ENCODE measurements at places on chromosomes 6 and 20.
A peak's percentile ranks its signal among the peaks of the same experiment; 100 is the strongest.

- DNase-seq = no peak
Observed at GRCh38 chr20:32474717-32474966, 110.5 kb downstream of the NOL4L start.

DNA sequence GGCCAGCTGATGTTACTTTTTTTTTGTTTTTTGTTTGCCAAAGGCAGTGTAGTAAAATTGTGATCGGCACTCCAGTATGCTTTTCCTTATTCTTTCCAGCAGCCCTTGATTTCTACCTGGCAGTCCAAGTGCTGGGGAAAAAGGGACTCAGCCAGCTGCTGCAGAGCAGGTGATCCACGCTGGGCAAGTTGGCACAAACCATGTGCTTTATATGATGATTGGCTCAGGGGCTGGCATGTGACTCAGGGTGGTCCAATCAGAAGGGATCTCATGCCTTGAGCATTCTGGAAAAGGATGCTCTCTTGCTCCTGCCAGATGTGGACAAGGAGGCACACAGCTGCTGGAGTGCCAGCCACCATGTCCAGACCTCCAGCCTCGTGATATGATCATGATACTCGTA lies 54.5 kb downstream of the SULF2 start:
- no peak for DNase-seq

GRCh38 chr6:170404036-170404435 lies 97.5 kb downstream of the FAM120B start:
- no peak for DNase-seq

DNA sequence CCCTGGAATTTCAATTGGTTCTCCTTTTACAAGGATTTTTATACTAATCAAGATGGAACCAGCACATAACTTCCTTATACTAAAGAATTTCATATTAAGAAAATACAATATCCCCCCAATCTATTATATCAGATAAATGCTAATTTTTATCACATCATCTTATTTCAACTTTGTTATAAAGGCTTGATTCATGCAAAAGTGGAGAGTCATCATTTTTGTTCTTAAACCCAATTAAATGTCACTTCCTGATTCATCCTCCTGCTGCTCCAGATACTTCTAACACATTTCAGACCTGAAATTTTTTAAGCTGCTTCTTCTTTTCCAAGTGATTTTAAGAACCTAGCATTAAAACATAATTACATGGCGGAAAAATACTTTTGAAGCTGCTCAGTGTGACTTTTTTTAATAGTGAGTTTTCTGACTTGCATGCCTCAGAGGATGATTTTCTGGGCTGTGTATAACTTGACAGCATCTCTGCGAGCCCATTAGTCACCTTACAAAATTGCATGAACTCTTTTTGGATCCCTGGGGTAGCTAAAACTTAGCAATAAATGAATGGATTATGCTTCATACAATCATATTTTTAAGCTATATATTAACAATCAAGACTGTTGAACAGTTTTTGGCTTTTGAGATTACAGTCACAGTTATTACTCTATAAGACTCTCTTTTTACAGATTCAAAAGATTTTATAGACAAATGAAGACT lies 134.1 kb downstream of the ELOVL4 start:
- DNase-seq = no peak

DNA sequence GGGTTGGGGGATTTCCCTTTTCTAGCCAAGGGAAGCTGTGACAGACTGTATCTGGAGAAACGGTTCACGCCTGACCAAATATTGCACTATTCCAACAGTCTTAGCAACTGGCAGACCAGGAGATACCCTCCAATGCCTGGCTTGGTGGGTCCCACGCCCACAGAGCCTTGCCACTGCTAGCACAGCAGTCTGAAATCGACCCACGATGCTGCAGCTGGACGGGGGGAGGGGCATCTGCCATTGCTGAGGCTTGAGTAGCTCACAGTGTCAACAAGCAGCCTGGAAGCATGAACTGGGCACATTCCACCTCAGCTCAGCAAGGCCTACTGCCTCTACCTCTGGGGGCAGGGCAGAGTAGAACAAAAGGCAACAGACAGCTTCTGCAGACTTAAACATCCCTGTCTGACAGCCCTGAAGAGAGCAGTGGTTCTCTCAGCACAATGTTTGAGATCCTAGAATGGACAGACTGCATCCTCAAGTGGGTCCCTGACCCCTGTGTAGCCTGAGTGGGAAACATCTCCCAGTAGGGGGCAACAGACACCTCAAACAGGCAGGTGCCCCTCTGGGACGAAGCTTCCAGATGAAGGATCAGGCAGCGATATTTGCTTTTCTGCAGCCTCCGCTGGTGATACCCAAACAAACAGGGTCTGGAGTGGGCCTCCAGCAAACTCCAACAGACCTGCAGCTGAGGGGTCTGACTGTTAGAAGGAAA lies 89.9 kb upstream of the ECI2 start:
- DNase-seq = no peak

GRCh38 chr6:165920896-165921671 lies 246.6 kb downstream of the TBXT start:
- DNase-seq = no peak

DNA sequence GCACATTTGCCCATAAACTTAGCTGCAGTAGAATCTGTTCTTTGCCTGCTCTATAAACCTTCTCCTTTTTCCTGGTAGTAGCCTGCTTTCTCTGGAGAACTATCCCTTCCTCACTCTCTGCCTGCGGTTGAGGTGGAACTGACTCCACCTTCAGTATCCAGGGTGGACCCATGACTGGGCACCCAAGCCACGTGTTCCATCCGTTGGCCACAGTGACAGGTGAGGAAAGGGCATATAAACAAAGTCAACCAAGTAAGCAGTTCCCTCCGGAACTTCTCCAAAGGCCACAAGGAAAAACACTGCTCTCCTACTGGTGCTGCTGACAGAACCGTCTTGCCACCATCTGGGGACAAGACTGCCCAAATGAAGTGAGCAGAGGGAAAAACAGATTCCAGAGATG lies 218.8 kb downstream of the TFAP2A start:
- DNase-seq = no peak

DNA sequence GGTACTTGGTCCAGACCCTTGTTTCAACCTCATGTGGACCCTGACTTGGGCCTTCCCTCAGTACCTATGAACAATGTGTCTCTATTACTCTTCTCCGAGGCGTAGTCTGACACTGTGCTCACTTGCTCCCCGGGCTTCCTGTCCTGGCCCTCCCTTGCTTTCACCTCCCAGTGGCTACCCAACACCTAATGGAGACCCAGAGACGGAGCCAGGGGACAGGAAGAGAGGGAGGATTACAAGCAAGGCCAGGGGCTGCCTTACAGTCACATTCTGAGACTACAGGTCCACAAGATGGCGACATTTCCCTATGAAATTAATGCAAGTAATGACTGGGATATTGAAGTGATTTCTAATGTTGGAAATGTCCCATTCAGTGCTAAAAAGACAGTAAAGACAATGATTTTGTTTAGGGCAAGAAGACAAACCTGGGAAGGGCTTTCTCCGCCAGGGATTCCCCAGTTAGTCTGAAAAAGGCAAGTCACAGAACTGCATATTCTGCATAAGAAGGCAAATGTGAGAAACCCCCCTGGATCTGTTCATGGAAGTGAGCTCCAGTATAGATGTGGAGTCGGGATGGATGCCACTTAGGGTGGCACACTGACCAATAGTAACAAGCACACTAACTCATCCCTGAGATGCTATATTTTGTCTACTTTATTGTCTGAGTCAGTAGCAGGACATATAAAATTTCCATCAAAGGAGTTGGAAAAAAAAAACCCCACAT lies 44.0 kb upstream of the ZBTB24 start:
- DNase-seq = peak; percentile 32

- no peak for DNase-seq
Observed at GRCh38 chr20:47701612-47702011, 83.7 kb downstream of the SULF2 start.

GRCh38 chr20:32365564-32365963 lies 7.4 kb downstream of the ASXL1 start:
- no peak for DNase-seq

- no peak for DNase-seq
Observed at GRCh38 chr6:89818977-89819335, 638 bp downstream of the MDN1 start.

DNA sequence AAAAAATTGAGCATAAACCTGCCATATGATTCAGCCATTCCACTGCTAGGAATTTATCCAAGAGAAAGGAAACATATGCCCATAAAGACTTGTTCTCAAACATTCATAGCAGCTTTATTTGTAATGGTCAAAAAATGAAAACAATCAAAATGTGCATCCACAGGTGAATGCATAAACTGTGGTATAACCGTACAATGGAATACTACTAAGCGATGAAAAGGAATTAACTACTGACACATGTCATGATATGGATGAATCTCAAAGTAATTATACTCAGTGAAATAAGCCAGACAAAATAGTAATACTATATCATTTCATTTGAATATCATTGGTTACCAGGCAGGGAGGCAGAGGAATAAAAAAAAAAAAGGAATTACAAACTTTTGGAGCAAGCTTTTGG lies 25.8 kb upstream of the BRPF3 start:
- no peak for DNase-seq

GRCh38 chr6:73043446-73043845 lies 181.8 kb downstream of the KHDC1L start:
- DNase-seq = no peak

- no peak for DNase-seq
Observed at GRCh38 chr6:34223381-34223955, 13.2 kb upstream of the HMGA1 start.

DNA sequence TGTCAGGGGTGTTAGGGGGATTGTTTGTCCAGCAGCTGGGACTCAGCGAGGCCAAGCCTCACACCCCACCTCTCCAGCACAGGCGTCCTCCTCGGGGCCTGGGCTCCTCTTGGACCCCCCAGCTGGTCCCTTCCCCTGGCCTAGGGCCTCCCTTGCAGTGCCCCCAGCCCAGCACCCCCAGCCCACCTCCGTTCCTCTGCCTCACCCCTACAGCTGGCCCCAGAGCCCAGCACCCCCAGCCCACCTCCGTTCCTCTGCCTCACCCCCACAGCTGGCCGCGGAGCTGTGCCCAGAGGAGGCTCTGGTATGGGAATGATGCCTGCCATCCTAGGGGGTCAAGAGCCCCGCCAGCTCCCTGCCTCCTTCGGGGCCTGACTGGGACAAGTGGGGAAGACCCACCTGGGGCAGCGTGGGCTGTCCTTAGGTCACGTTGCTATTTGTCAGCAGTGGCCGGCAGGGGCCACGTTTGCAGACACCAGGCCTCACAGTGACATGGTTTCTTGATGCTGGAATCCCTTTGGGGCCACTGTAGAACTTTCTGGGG lies 7.9 kb upstream of the COL20A1 start:
- no peak for DNase-seq

DNA sequence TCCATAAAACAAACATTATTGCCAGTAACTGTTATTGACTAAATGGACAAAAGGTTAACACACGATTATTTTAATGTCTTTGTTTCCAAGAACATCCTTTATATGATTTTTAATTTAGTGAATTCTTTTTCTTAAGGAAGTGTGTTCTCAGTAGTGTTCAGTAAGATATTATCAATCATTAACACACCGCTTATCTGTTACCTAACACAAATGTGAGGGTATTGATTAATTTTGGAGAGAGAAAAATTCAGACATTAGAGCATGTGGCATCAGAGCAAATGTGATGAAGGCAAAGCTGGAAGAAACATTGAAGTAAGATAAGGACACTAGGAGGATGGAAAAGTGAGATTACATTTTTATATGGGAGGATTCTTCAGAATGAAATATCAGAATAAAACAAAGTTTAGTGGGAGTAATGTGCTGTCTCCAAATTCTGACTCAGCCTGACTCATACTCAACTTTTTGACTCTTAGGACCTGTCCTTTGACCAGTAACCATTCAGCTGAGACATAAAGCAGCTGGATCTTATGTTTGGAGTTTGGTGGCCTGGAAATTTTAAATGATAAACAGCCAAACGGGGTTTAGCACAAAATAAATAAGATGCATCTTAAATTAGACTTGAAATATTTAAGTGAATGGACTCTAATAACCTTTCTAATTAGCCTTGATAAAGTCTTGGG lies 348.6 kb downstream of the CD109 start:
- DNase-seq = no peak

- no peak for DNase-seq
Observed at GRCh38 chr20:60057866-60058807, 99.9 kb downstream of the CDH26 start.

DNA sequence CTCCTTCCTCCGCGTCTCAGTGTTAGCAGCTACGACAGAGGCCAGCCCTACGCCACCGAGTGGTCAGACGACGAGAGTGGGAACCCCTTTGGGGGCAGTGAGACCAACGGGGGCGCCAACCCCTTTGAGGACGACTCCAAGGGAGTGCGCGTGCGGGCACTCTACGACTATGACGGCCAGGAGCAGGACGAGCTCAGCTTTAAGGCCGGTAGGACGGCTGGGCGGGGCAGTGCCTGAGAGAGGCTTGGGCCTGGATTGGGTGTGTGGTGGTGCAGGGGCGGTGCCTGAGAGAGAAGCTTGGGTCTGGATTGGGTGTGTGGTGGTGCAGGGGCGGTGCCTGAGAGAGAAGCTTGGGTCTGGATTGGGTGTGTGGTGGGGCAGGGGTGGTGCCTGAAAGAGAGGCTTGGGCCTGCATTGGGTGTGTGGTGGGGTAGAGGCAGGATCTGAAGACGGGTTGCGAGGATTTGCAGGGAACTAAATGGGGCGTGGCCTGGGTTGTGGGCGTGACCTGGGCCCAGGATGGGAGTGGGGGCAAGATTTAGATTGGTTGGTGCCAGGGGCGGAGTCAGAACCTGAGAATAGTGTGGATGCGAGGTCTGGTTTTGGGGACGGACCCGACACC lies 24.4 kb downstream of the SPDEF start:
- no peak for DNase-seq

- no peak for DNase-seq
Observed at GRCh38 chr6:81801489-81801888, 49.0 kb upstream of the TENT5A start.

- DNase-seq = no peak
Observed at GRCh38 chr6:168226902-168227318, 92.7 kb downstream of the DACT2 start.

- DNase-seq = no peak
Observed at GRCh38 chr20:1953621-1954020, 40.2 kb downstream of the PDYN start.

DNA sequence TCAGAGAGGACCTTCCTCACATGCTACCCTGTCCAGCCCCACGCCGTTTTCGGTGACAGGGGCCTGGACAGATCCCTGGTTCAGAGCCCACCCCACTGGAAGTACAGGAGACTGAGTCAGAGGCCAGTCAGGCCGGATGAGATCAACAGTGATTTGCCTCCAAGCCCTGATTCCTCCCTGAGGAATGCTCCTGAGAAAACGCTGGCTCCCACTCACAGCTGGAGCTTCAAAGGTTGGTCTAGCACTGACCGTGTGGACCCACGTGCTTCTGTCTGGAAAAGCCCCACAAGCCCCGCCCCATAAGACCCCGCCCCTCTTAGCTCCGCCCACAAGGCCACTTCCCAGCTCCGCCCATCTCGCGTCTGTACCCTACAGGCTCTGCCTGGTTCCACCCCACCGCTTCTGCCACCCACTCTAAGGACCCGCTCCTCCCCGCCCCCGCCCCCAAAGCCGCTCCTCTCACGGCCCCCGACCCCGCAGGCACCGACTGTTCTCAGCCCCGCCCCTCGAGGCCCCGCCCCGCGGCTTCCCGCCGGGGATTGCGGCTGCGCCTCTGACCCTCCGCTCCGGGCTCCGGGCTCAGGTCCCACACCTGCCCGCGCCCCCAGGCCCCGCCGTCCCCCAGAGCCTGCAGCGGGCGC lies 64.9 kb upstream of the BHLHE23 start:
- no peak for DNase-seq

Measured in effector CD4-positive, alpha-beta T cell (primary cell).